ENCODE measurements at places on chromosomes 3 and 15.

DNA sequence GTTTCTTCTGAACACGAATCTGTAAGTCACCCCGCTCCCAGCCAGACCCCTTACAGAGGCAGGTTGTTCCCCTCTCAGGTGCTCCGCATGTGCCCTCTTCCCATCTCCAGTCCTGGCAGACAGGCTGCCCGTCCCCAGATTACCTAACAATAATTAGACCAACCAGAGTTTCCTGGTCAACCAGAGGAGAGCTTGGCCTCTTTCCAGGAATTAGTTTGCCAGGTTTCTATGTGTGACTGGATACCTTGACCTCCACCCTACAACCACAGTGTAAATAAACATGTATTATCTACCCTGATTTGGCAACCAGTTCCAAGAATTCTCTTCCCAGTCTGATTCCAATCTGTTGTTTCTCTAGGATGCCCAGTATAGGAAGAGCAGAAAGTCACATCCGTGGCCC, 178.0 kb upstream of the UMPS start:
- DNase-seq = no peak

- DNase-seq = no peak
These were observed 3.0 kb downstream of the TSC22D2 start for GRCh38 chr3:150411106-150411460.

GRCh38 chr3:9266716-9267115, 17.3 kb upstream of the SRGAP3 start:
- DNase-seq = no peak

- DNase-seq = no peak
These were observed 84.6 kb downstream of the ZBTB20 start for GRCh38 chr3:115062412-115062956.

DNA sequence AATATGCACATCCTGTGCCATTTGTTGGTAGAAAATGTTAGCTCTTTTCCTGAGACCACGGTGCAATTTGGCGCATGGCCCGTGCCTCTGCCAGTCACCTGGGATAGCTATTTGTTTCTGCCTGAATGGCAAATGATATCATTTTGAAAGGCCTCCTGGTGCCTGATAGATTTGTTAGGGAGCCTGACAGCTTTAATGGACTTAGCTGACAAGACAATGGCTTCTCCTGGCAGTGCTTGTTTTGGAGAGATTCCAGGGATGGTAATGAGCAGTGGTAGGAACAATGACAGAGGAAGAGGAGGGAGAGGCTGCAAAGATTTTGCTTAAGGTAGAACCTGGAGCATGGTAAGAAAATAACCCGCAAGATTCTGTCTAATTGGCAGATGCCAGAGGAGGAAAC, 268.5 kb downstream of the CLSTN2 start:
- DNase-seq = peak; percentile 67

DNA sequence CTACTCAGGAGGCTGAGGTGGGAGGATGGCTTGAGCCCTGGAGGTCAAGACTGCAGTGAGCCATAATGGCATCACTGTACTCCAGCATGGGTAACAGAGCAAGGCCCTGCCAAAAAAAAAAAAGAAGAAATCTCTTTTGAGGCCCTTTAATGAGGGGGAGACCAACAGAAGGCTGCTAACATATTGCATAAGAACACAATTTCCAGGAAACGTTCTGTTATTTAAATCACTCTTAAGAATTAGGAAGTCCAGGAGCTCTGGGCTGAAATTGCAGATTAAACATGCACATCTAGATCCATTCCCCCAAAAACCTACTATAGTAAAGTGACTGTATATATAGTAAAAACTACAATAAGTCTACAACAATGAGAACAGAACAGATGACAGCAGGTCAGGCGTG, 16.1 kb upstream of the BLM start:
- DNase-seq = no peak

DNA sequence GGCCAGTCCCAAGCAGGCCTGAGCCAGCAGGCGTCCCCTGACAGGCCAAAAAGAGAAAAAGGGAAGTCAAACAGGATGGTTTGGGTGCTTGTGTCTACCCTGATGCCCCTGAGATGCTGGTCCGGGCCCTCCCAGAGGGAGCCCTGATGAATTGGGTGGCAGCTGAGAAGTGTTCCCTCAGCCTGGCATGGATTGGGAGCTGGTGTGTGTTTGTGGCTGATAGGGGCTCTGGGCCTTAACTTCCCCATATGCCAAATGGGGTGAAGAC, 1.4 kb downstream of the FBLN2 start:
- no peak for DNase-seq

DNA sequence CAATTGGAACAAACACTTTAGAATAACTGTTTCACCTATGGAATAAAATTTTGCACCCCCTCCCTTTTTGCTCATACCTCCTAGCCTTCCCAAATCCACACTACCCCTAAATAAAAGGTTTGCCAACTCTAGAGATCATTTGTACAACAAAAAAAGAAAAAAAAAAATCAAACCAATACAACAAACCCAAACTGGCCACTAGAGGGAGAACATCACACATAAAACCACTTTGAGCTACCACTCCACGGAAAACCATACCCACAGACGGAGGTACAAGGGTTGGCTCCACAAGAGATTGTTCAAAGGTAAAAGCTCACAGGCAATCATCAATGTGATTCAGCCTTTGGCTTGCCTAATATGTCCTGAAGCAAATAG, 47.6 kb downstream of the SETMAR start:
- DNase-seq = no peak

- no peak for DNase-seq
These were observed 82.0 kb downstream of the GPR156 start for GRCh38 chr3:120203016-120203415.

DNA sequence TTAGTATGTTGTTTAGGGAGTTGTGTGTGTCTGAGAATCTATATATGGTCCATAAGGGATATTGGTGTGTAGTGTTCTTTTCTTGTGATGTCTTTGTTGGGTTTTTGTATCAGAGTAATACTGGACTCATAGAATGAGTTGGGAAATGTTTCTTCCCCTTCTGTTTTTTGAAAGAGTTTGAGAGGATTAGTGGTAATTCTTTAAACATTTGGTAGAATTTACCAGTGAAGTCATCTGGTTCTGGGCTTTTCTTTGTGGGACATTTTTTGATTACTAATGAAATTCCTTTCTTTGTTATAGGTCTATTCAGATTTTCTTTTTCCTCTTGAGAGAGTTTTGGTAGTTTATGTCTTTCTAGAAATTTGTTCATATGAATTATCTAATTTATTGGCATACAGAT, 16.9 kb downstream of the ACKR2 start:
- no peak for DNase-seq

- no peak for DNase-seq
These were observed 84.9 kb downstream of the THBS1 start for GRCh38 chr15:39665629-39666250.

GRCh38 chr3:66259566-66260255, 38.9 kb downstream of the SLC25A26 start:
- no peak for DNase-seq

- no peak for DNase-seq
These were observed 264.0 kb upstream of the SLITRK3 start for GRCh38 chr3:165459924-165460835.

DNA sequence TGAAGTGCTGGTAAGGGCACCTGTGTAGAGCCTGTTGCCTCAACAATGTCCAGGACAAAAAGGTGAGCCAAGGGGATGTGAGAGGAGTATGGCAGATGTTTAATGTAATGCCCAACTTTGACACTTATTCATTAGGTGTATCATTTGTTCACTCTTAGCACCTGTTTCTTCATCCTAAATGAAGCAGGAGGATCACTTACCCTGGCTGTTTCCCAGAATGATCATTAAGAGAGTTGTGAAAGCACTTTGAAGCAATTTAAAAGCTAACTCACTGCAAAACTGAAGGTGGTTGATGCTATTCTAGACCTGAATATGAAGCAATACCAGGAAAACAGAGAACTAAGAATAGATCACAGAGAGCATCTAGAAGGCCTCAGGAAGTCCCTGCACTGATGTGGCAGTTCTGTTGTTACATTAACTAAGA, 3.4 kb upstream of the HHLA2 start:
- DNase-seq = no peak

DNA sequence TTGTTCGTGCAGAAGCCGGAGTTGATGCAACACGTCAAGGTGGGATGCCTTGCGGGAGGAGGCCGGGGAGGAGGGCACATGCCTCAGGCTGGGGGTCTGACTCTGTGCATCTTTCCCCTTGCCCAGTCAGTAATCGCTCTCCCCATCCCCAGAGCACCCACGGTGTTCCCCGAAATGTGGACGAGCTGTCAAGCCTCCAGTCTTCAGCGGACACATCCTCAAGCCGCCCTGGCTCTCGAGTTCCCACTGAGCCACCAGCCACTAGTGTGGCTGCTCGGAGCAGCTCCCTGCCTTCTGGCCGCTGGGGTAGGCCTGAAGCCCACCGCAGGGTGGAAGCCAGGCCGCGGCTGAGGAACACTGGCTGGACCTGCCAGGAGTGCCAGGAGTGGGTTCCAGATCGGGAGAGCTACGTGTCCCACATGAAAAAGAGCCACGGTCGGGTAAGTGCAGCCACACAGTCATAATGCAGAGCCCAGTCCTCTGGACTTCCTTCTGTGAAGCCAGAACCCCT, 18.7 kb upstream of the ALPK3 start:
- no peak for DNase-seq

- no peak for DNase-seq
These were observed 141.2 kb downstream of the HCN4 start for GRCh38 chr15:73227433-73228056.

DNA sequence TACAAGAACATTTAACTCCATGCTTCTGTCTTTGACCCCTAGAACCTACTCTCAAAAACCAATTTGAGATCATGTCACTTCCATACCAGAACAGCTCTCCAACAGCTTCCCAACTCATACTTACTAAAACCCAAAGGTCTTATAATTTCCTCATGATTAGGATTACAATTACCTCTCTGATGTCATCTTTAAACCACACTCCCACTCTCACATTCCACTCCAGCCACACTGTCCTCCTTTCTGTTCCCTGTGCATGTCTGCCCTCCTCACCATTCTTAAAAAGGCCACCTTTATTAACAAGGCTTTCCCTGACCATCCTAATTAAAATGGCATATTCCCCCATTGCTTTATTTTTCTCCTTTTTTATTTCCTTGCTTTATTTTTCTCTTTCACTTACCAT, 18.9 kb downstream of the PHC3 start:
- DNase-seq = no peak

GRCh38 chr3:37640636-37641375, 220.9 kb upstream of the CTDSPL start:
- DNase-seq = no peak

GRCh38 chr15:58669108-58669507, 80.4 kb downstream of the ADAM10 start:
- no peak for DNase-seq

DNA sequence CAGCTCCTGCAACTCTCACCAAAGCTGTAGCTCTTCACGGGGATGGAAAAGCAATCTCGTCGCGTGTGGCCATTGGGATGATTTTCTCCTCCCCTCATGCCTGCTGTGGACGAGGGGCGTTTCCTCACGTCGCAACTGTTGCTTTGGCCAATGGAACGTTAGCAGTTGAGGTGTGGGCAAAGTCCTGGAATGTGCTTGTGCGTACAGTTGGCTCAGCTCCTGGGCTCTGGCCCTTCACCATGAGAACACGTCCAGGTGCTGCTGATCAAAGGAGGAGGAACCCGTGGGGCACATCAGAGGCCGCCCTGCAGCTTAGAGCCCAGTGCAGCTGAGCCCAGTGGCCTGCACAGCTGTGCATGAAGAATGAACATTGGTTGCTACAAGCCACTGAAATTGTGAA, 186.1 kb downstream of the TJP1 start:
- DNase-seq = no peak

- DNase-seq = no peak
These were observed 50.9 kb downstream of the TLE3 start for GRCh38 chr15:70046679-70047369.

GRCh38 chr15:88644741-88645140, 5.9 kb downstream of the ISG20 start:
- no peak for DNase-seq

- DNase-seq = peak; percentile 7
These were observed 493.4 kb upstream of the TGFBR2 start for GRCh38 chr3:30112902-30113484.

DNA sequence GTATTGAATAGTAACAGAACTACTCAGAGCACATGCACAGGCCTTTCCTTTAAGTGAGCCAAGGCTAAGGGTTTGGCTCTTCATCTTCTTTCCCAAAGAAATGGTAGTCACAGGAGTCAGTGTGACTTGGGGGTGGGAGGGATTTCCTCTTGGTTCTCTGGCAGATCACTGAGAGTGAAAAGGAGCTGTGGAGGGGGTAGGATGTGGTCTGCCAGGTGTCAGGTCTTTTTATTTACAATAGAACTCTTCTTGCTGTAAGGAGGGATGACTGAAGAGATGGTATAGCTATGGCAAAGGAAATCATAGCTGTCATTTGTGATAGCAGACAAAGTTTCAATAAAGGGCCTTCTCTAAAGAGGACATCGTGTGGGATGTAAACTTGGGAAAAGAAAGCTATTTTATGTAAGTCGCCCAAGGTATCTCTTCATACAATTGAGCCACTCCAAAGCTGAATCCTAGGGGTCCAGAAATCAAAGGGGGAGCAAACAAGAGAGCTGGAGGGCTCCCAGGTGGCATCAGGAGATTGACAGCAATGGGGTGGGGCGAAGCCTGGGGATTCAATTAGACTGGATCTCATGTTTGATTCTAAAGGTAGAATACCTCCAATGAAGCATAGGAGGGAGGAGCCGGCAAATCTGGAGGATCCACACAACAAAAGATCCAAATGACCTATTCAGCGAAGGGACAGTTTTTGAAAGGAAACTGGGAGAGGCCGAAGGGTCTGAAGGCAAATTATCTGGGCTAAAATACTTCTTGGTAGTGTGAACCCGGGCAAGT, 20.0 kb upstream of the CHD2 start:
- DNase-seq = peak; percentile 66

DNA sequence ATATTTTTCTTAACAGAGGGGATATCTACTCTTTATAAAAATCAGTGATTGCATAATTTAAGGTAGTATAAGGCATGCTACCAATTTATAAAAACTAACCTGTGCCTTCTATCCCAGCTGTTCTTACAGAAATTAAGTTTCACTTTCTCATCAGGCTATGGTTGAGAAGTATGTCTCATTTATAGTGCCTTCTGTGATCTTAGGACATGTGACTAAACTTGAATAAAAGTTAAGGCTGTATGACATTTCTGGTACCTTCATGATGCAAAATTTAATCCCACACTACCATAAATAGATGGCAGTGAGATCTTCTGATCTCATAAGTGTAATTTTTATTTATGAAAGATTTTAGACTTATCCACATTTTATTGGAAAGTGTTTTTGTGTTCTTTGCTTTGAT, 12.6 kb downstream of the TIPARP start:
- DNase-seq = no peak

- DNase-seq = no peak
These were observed 4.1 kb upstream of the NAALADL2 start for GRCh38 chr3:174854987-174855386.

DNA sequence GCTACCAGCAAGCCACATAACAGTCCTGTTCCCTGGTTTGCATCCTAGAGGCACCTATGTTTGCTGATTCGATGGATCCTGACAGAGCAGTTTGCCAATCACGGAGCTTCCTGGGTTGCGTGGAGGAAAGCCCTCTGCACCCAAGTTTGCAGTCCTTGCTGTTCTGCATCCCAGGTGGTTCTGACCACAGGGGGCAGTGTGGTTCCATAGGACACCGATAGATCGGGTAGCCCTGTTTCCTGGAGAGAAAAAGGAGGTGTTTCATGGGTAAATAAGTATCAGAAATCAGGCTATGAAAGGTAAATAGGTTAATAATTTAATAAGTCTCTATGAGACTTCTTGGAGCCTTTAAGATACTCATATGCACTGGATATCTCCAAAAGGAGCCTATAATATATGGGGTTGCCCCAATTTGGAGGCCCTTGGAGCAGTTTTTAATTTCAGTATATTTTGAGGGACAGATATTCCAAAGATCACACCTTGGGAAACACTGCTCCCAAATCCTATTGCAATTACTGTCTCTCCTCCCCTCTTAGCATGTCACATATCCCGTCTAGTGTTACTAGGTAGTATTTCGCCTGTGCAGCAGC, 194.6 kb upstream of the TPM1 start:
- DNase-seq = no peak

Measured in NCI-H1436 (cell line).